ENCODE measurements at places on chromosomes 3 and 15. TPM values are rescaled to one million over a fixed set of nuclear protein-coding genes. Genes with fewer than 3 reads are reported as not detected.

The RBPMS2 gene
- not detected for total RNA-seq

- peak; percentile 25 for DNase-seq
Measured at GRCh38 chr3:128698211-128699047, 27.6 kb upstream of the RAB7A start.

DNA sequence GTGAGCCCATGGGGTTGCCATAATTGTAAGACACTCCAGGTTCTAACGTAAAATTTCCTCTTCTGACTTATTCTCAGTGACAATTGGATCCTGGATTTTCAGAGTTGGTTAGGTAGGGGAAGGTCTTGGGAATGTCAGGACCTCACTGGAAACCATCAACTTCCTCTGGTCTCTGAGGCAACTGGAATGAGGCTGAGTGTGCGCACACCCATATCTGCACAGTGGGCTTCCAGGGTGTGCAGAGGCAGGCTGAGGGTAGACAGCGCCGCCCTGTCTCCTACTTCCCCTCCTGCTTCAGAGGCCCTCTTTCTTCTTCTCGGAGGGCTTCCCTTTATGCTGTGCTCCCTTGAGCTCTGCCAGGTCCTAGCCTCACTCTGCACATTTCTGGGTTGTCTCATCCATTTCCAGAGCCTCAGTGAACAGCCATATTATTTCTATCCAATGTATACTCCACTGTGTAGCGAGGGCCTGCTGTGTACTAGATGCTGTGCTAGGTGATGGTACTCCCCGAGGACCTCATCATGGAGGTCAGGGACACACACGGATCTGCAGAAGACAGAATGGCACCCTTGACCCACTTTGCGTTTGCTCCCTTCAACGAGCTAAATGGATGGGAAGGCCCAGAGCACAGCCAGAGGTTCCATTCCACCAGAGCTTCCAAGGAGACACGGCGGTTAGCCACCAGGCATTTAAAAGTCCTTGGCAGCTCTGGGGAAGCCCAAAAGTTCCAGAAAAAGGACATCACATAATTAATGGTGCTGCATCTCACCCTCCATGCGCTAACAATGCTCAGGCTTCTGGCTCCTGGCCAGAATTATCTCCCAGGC lies 18.3 kb downstream of the ACAA1 start:
- DNase-seq: no peak

DNA sequence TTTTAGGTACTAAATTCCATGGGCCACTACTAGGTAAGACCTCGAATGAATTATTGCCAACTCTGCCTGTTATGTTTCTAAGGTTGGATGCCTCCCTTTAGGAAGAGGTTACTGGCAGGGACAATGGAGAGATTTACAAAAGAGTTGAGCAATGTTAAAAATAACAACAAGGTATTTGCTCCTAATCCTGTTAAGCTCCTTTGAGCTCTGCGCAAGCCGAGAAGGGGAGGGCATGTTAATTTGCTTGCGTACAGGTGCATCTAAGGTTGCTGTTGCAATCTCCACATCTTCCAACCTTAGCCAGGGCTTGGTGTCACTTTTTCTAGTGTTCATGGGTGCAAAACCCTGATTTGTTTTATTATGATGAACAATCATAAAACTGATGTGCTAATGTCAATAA lies 161.5 kb upstream of the TPM1 start:
- no peak for DNase-seq

GRCh38 chr3:155919728-155920127 lies 49.3 kb downstream of the GMPS start:
- DNase-seq: no peak

The ACVR2B gene
- 1.3 TPM for total RNA-seq

The CAPN3 gene
- 2.6 TPM for total RNA-seq

The TRPM1 gene
- total RNA-seq: under 0.01 TPM
